ENCODE measurements at places on chromosomes 1 and 21. TPM values are rescaled to one million over a fixed set of nuclear protein-coding genes. Genes with fewer than 3 reads are reported as not detected.

Gene DNM3
- 1.1 TPM for total RNA-seq

Gene OR2C3
- total RNA-seq: not detected

Gene FOXD2
- total RNA-seq: 0.05 TPM

Gene SLC9A1
- total RNA-seq: 23.3 TPM

Gene IFNLR1
- total RNA-seq: 21.2 TPM

DNA sequence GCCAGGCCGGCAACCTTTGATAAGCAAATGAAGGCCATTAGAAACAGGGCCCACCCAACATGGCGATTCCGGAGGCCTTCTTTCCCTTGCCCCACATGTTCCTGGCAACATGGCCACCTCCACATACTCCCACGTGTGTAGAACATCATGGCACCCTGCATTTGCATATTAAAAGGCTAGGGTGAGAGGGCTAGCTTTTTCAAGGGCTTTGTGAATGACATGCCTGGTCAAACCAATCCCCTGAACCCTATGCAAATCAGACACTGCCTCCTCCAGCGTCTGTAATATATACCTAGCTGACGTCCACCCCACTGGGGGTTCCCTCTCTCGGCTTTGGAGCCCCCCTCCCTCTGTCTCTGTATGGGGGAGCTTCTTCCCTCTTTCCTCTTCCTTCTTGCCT lies 1.6 kb downstream of the ADCY10 start:
- DNase-seq: no peak
- H3K27ac ChIP-seq: no peak overlapping the region
- H3K27me3 ChIP-seq: no peaks in the 10 kb centered on the region
- peaks cover 30% of the 10 kb centered on the region for H3K36me3 ChIP-seq
- H3K4me3 ChIP-seq: no peak overlapping the region

DNA sequence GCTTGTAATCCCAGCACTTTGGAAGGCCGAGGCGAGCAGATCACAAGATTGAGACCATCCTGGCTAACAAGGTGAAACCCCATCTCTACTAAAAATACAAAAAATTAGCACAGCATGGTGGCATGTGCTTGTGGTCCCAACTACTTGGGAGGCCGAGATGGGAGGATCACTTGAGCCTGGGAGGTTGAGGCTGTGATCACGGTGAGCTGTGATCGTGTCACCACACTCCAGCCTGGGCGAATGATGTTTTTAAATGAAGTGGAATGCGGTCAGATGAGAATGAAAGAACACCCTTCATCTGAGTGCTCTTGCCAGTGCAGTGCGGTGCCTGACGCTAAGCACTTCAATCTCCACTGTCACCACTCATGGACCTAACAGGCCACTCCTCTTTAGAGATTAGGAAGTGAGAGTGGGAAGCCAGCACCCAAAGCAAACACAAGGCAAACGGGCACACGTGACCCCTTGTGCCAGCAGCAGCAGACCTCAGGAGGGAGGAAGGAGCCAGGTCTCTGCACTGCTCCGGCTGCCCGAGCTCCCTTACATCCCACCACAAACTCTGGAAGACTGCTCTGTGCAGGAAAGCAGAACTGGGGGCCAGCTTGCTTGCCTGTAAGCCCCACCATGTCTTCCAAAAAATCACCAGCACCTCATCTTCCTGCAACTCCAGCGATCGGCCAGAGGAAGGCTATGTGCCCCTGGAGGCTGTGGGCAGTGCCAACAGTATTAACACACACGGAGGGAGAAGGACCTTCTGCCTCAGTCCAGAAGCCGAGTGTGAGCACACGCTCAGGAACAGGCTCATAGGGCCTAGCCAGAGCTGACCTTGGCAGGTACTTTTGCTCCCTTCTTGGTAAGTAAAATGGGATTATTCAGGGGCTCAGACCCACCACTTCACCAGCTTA lies 9.7 kb downstream of the CTNNBIP1 start:
- H3K27ac ChIP-seq: peak overlapping the region; percentile 33
- DNase-seq: no peak
- peak overlapping the region; percentile 31 for H3K4me3 ChIP-seq
- peaks cover 25% of the 10 kb centered on the region for H3K4me1 ChIP-seq
- no peaks in the 10 kb centered on the region for H3K27me3 ChIP-seq

GRCh38 chr1:25022361-25023189 lies 92.5 kb upstream of the RUNX3 start:
- DNase-seq: no peak
- H3K4me3 ChIP-seq: no peak overlapping the region
- no peaks in the 10 kb centered on the region for H3K4me1 ChIP-seq
- H3K36me3 ChIP-seq: no peaks in the 10 kb centered on the region
- H3K27ac ChIP-seq: peak overlapping the region; percentile 49
- H3K27me3 ChIP-seq: peaks cover 2% of the 10 kb centered on the region

DNA sequence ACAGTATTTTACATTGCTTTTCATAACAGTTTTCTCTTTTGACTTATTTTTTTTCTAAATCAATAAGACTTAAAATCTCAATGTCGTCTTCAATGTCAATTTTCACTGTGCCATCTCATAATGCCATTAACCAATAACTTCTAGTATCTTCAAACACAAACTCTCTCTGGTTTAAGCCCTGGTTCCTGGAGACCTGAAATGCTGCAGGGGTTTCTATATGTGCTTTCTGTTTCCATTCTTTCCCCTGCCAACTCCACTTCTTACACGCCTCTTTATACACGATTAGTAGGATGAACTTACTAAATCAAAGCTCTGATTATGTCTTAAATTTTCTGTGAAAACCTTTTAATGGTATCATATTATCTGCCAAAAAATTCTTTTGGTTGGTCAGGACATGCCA lies 191.4 kb downstream of the AMY1C start:
- H3K4me3 ChIP-seq: peak overlapping the region; percentile 10
- peak overlapping the region; percentile 74 for H3K27ac ChIP-seq
- H3K27me3 ChIP-seq: no peaks in the 10 kb centered on the region
- H3K36me3 ChIP-seq: no peaks in the 10 kb centered on the region
- peaks cover 25% of the 10 kb centered on the region for H3K4me1 ChIP-seq
- DNase-seq: no peak

GRCh38 chr1:117013309-117013858 lies 11.8 kb downstream of the CD101 start:
- DNase-seq: peak; percentile 11
- peaks cover 16% of the 10 kb centered on the region for H3K4me1 ChIP-seq
- no peaks in the 10 kb centered on the region for H3K27me3 ChIP-seq
- no peak overlapping the region for H3K4me3 ChIP-seq

DNA sequence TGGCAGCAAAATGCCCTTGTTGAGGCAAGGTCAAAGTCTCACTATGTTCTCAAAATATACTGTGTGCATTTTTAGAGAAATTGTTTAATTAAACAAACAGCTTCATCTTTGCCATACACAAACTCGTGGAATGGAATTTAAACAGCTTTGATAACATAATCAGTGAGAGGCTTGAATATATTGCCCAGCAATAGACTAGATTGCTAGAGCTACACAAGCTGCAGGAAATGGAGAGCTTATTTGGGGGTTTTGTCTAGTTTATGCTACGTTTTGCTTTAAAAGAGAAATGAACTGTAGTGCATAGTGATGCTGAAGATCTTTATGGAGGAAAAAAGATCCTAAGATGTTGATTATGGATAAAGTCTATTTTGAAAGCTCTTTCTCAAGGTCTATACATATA lies 166.8 kb upstream of the HMCN1 start:
- DNase-seq: no peak
- peaks cover 29% of the 10 kb centered on the region for H3K4me1 ChIP-seq
- H3K36me3 ChIP-seq: no peaks in the 10 kb centered on the region
- no peaks in the 10 kb centered on the region for H3K27me3 ChIP-seq
- no peak overlapping the region for H3K4me3 ChIP-seq
- no peak overlapping the region for H3K27ac ChIP-seq

DNA sequence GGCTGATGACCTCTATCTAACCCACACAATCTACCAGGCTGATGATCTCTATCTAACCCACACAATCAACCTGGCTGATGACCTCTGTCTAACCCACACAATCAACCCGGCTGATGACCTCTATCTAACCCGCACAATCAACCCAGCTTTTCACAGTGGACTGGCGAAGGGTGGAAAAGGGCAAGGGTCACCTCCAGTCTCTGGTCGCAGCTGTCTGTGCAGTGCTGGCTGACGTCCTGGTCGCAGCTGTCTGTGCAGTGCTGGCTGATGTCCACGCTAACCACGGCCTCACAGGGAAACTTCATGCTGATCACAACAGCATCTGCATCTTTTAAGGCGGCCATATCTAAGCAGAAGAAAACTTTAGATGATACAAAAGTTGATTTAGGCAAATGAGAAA lies 12.2 kb upstream of the CCDC27 start:
- no peak overlapping the region for H3K4me3 ChIP-seq
- DNase-seq: no peak
- peaks cover 16% of the 10 kb centered on the region for H3K36me3 ChIP-seq
- H3K27ac ChIP-seq: no peak overlapping the region
- H3K4me1 ChIP-seq: peaks cover 1% of the 10 kb centered on the region

- no peak for DNase-seq
- H3K27ac ChIP-seq: no peak overlapping the region
- no peaks in the 10 kb centered on the region for H3K36me3 ChIP-seq
- no peaks in the 10 kb centered on the region for H3K27me3 ChIP-seq
These were observed 636.4 kb downstream of the SMYD3 start for GRCh38 chr1:245870698-245871097.

DNA sequence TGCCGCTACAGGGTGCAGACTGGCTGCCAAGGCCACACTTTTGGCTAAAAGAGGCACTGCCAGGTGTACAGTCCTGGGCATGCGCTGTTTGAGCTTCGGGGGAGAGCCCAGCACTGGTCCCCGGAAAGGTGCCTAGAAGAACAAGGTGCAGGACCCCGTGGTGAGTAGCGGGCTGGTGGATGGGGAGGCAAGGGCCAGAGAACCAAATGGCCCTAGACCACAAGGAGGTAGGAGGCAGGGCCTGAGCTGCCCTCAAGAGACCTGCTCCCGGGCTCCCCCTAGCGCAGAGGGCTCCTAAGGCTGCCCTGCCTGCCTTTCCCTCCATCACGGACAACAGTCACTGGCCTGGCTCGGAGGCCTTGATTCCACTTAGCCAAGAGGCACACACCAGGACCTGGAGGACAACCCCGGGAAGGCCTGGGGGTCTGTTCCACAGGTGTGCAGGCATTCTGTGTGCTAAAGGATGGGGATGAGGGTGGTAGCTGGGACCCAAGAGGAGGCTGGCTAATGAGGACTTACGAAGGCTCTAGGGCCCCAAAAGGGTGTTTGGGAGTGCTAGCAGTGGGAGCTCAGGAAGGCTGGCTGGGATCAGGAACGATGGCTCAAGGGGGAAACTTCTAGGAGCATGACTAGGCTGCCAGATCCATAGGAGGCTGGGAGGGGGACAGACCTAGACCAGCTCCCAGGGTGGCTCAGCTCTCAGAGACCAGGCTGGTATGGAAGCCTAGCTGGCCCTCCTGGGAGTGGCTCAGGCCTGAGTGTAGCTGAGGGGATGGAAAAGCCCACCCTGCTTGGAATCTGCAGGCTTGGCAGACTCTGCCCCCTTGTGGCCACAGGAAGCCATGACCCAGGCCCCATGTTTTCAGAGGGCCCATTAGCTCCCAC lies 742 bp downstream of the ARTN start:
- peaks cover 6% of the 10 kb centered on the region for H3K4me1 ChIP-seq
- peaks cover 33% of the 10 kb centered on the region for H3K27me3 ChIP-seq
- H3K27ac ChIP-seq: no peak overlapping the region
- peak overlapping the region; percentile 62 for H3K4me3 ChIP-seq

- no peaks in the 10 kb centered on the region for H3K36me3 ChIP-seq
- no peak overlapping the region for H3K4me3 ChIP-seq
- H3K27ac ChIP-seq: no peak overlapping the region
- peaks cover 1% of the 10 kb centered on the region for H3K4me1 ChIP-seq
- DNase-seq: no peak
These were observed 179.0 kb downstream of the DSCAM start for GRCh38 chr21:40667967-40668366.

DNA sequence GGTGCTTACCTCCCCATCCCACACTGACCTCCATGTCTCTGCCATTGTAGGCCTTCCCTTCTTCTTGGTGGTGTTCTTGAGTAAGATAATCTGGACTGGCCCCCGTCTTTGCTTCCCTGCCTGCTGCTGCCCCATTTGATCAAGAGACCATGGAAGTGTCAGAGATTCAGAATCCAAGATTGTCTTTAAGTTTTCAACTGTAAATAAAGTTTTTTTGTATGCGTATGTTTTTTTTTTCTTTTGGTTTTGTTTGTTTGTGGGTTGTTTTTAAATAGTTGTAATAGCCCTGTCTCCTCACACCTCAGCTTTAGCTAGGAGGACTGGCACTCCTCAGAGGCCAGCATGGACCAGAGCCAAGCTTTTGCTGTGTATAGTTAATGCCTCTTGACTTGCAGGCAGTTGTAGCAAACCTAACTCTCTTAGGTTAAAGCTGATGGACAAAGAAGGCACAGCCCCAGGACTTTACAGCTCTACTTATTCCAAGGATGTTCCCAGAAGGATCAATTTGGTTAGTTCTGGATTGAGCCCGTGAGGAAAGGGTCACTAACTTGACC lies 5.6 kb upstream of the YBX1 start:
- no peak overlapping the region for H3K27ac ChIP-seq
- DNase-seq: no peak
- H3K4me1 ChIP-seq: peaks cover 9% of the 10 kb centered on the region
- H3K4me3 ChIP-seq: no peak overlapping the region
- no peaks in the 10 kb centered on the region for H3K27me3 ChIP-seq
- peaks cover 2% of the 10 kb centered on the region for H3K36me3 ChIP-seq

- peak overlapping the region; percentile 73 for H3K27ac ChIP-seq
- no peak overlapping the region for H3K4me3 ChIP-seq
- DNase-seq: no peak
- H3K27me3 ChIP-seq: no peaks in the 10 kb centered on the region
- H3K36me3 ChIP-seq: peaks cover 2% of the 10 kb centered on the region
These were observed 153.4 kb downstream of the ETS2 start for GRCh38 chr21:38958940-38959691.

DNA sequence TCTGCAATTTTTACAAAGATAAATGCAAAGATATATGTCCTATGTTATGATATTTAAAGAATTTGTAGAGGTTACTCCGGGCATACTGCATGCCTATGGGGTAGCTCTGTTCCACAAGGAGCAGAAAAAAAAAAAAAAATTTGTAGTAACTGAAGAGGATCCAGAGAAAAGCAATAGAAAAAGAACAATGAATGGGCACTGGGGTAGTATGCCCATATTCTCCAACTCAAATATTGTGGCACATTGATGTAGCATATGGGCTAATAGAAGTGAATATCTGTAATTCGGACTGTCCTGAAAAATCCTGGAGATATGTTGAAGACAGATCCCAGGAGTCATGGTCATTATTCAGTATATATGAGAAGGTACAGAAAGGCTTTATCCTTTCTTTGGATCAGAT lies 1.1 kb upstream of the AKIRIN1 start:
- H3K4me3 ChIP-seq: peak overlapping the region; percentile 74
- peaks cover 38% of the 10 kb centered on the region for H3K4me1 ChIP-seq
- peak overlapping the region; percentile 92 for H3K27ac ChIP-seq
- no peak for DNase-seq
- H3K27me3 ChIP-seq: no peaks in the 10 kb centered on the region
- peaks cover 8% of the 10 kb centered on the region for H3K36me3 ChIP-seq

Measured in progenitor cell of endocrine pancreas (in vitro differentiated cells).